ENCODE measurements at places on chromosomes 4 and X.

GRCh38 chr4:15515106-15515505, 45.4 kb downstream of the CC2D2A start:
- no peak for DNase-seq

- no peak for DNase-seq
Measured at GRCh38 chr4:142314247-142314646, 531.9 kb downstream of the INPP4B start.

DNA sequence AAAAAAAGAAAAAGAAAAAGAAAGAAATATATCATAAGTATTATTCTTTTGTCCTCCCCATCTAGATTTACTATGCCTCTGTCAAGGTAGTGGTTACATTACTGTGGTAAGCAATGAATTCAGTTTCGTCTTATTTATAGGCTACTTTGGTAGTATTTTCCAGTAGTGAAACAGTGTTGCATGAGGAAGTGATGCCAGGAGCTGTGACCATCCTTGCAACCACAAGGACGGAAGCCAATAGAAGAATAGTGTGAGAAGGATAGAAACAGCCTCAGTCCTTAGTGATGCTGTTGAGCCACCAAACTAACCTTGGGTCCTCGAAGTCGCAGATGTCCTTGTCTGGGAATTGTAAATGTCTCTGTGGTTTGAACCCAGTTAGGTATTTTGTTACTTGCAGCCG, 328.5 kb downstream of the PPP3CA start:
- DNase-seq: no peak

GRCh38 chrX:149937871-149938426, 342 bp downstream of the EOLA2 start:
- no peak for DNase-seq

Data from NCI-H460 (cell line).